Caco-2 (cell line): ENCODE measurements at places on chromosomes 2 and 18. TPM values are rescaled to one million over a fixed set of nuclear protein-coding genes. Genes with fewer than 3 reads are reported as not detected.

The AFF3 gene
- total RNA-seq: 0.05 and 0.19 TPM in 2 replicates

GRCh38 chr2:41706286-41706685 is 341.5 kb upstream of the PKDCC start:
- H3K27me3 ChIP-seq: no peaks in the 10 kb centered on the region
- no peak overlapping the region for H3K27ac ChIP-seq
- no peak overlapping the region for H3K4me3 ChIP-seq
- no peaks in the 10 kb centered on the region for H3K36me3 ChIP-seq
- DNase-seq: no peak
- no peaks in the 10 kb centered on the region for H3K4me1 ChIP-seq

DNA sequence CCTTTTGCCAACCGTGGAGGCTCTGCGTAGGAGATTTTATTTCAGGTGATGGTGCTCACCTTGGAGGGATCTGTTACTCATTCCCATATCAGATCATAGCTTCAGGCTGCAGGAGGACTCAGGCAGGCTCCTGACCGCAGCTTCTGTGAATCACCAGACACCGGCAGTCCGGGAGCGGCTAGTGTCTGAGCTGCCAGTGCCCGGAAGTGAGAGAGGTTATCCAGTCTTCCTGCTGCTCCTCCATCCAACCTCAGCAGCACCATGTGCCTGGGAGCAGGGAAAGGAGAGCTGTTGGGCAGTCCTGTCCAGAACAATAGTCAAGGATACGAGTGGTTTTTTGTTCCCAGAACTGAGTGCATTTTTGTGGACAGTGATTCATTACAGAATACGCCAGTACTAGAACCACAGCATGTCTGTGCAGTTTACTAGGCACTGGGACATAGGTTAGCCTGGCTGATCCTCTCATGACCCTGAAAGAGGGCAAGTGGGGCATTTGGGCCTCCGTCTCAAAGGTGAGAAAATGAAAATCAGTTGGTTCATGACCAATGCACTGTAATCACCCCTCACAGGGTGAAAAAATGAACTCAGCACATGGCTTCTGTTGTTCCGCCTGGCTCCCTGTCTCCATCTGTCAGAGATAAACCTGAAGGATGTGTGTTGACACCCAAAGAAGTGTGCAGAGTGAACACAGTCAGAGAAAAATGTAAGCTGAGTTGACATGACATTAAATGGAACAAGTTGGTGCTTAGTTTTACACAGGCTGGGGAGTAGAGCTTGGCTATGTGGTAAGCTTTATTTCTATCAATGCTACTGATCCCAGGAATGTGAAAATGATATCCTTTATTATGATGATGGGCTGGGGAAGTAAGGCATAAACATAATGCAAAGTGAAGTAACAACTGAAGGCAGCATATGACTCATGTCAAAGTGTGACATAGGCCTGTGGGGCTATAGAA is 12.2 kb downstream of the FHOD3 start:
- H3K4me1 ChIP-seq: no peaks in the 10 kb centered on the region
- no peak overlapping the region for H3K4me3 ChIP-seq
- no peak overlapping the region for H3K27ac ChIP-seq
- no peaks in the 10 kb centered on the region for H3K36me3 ChIP-seq
- no peak for DNase-seq

The FTCDNL1 gene
- 0.35 and 0.68 TPM in 2 replicates for total RNA-seq

The FN1 gene
- total RNA-seq: 3,805 and 3,872 TPM in 2 replicates

GRCh38 chr2:40415391-40415790 is 36.5 kb downstream of the SLC8A1 start:
- no peaks in the 10 kb centered on the region for H3K4me1 ChIP-seq
- no peak overlapping the region for H3K4me3 ChIP-seq
- no peak overlapping the region for H3K27ac ChIP-seq

- H3K4me1 ChIP-seq: peaks cover 27% of the 10 kb centered on the region
- H3K27me3 ChIP-seq: no peaks in the 10 kb centered on the region
- DNase-seq: no peak
- H3K27ac ChIP-seq: no peak overlapping the region
Measured at GRCh38 chr2:234146087-234146826, 95.8 kb downstream of the SPP2 start.
